Peyer's patch (tissue), 4 donors: ENCODE measurements at places on chromosomes 7 and 10.
A peak's percentile ranks its signal among the peaks of the same experiment; 100 is the strongest.

GRCh38 chr10:124384172-124384571, 34.6 kb downstream of the OAT start:
- H3K36me3 ChIP-seq, result no peaks in the 10 kb centered on the region
- H3K27ac ChIP-seq, result no peak overlapping the region
- no peak overlapping the region for H3K4me3 ChIP-seq
- H3K4me1 ChIP-seq, result no peaks in the 10 kb centered on the region
- no peaks in the 10 kb centered on the region for H3K27me3 ChIP-seq

DNA sequence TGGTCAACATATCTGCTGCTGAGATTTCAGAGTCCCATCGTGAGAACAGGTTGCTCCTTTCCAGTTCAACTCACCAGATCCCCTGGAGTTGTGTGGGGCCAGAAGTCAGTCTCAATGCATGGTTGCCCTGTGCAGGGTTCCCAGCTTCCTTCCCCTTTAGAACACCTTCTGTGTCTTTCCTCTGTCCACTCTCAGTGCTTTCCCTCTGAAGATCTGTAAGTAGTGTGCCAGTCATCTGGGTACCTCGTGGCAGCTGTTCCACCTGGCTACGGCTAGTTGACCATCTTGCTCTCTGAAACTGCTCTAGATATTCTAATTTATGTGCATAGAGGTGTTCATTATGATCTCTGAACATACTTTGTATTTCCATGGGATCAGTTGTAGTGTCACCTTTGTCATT, 36.1 kb upstream of the PRSS37 start:
- no peaks in the 10 kb centered on the region for H3K27me3 ChIP-seq
- H3K4me3 ChIP-seq, result no peak overlapping the region
- no peak for DNase-seq
- H3K27ac ChIP-seq, result no peak overlapping the region

- no peaks in the 10 kb centered on the region for H3K36me3 ChIP-seq
- H3K27ac ChIP-seq, result no peak overlapping the region
- peaks cover 8% of the 10 kb centered on the region for H3K4me1 ChIP-seq
- no peak overlapping the region for H3K4me3 ChIP-seq
Measured at GRCh38 chr10:124539935-124540641, 78.5 kb downstream of the LHPP start.

GRCh38 chr10:21534604-21535493, 817 bp downstream of the MLLT10 start:
- H3K36me3 ChIP-seq, result no peaks in the 10 kb centered on the region
- peak overlapping the region; percentile 91 for H3K27ac ChIP-seq
- DNase-seq, result peak; percentile 80

DNA sequence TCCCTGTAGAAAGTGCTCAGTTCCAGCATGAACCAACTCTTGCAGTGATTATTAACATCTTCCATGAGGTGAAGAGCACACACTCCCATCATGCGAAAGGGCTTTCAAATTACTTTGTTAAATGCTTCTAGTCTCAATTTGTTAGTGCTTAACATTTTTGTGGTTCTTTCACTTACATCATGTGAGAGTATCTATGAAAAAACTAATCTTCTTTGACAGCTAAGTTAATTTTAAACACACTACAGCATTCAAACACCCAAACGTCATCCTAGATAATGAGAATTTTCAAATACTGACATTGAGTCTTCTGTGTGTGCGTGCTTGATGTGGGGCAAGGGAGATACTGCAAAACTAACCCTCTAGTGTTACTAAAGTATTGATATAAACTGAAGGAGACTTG, 84.8 kb downstream of the ETV1 start:
- no peak for DNase-seq
- no peaks in the 10 kb centered on the region for H3K36me3 ChIP-seq
- H3K27me3 ChIP-seq, result no peaks in the 10 kb centered on the region
- no peak overlapping the region for H3K4me3 ChIP-seq
- no peaks in the 10 kb centered on the region for H3K4me1 ChIP-seq
